ENCODE measurements at places on chromosomes 2 and 18. TPM values are rescaled to one million over a fixed set of nuclear protein-coding genes. Genes with fewer than 3 reads are reported as not detected.

Gene CCDC141
- 10.6 TPM for total RNA-seq

Gene BOLL
- total RNA-seq = not detected

Gene PTPRN
- 3.1 TPM for total RNA-seq

Gene CPS1
- total RNA-seq = 1.5 TPM

Gene DNAH7
- 0.05 TPM for total RNA-seq

Gene COL4A4
- total RNA-seq = not detected

Gene PROKR1
- not detected for total RNA-seq

Gene IL37
- not detected for total RNA-seq

Gene KLHL14
- not detected for total RNA-seq

Gene NPHP1
- total RNA-seq = 1.8 TPM

Gene UNC80
- total RNA-seq = not detected
